Cortex of kidney (tissue), 1 donor: ENCODE measurements at places on chromosomes 4 and X.

DNA sequence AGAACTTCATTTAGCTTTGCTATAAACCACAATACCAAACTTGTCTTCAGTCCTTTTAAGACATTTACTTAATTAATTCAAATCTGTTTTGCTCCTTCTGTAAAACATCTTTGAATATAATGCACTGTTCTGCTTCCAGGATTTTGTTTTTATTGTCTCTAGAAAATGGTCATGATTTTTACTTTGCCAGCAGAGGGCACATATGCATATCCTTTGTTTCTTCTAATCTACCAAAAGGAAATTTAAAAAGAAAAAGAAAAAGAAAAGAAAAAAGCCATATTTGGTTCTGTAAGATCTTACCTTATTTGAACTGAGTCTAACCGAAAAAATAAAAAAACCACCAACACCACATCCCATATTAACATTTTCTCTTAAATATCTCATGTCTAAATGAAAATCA lies 101.9 kb upstream of the CCSER1 start:
- no peak for DNase-seq

DNA sequence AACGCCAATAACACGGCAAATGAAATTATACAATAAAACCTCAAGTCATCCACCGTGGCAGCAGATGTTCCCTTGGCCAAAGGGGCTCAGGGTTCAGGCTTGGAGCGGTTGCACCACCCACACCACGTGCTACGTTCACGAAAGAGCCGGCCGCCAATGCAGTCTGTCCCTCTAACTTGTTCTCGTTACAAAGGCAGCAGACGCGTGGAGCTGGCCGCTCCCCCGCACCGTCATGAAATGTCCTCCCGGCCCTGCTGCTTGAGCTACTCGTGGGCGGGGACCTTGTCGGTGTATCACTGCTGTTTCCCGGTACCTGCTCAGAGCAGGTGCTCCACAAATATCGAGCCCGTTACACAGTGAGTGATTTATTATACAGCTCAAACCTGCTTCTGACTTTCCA lies 36.4 kb upstream of the MAN2B2 start:
- no peak for DNase-seq

DNA sequence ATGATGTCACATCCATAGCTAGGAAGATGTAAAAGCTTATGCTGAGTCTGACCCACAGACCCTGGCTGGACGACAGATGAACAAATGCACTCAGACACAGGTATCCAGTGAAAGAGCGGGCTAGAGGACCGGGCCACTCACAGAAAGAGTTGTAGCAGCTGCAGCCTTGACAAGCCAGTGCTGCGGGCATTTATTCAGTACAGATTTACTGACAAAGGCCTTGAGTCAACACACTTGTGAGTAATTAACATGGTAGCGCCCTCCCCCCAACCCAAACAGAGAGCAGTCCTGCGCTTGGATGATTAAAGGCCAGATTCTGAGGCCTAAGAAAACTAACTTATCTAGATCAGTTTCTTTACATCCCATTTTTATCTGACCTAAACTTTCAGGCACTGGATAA lies 244.6 kb downstream of the SPANXN4 start:
- DNase-seq = no peak

- no peak for DNase-seq
Measured at GRCh38 chr4:150217808-150218207, 139.6 kb downstream of the DCLK2 start.

DNA sequence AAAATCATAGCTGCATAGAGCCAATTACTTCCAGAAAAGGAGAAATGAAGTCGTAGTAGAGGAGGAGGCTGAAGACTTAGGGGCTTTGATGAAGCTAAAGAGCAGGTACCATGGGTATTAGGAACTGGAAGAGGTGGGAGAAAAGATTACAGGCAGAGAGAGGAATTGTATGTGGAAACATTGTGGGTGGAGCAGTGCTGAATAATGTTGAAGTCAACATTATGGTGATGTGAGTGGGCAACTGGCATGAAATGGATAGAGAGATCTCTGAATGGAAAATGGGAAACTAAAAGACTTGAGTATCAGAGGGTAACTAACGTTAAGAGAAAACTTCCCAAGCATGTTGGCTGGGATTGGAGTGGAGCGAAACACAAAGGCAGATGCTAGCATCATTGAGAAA lies 92.5 kb downstream of the AREG start:
- DNase-seq = no peak
